ENCODE measurements at places on chromosomes 1 and 21.

GRCh38 chr1:4701276-4701675, 46.9 kb downstream of the AJAP1 start:
- DNase-seq: no peak

- no peak for DNase-seq
Measured at GRCh38 chr1:226100436-226101391, 38.2 kb downstream of the H3-3A start.

DNA sequence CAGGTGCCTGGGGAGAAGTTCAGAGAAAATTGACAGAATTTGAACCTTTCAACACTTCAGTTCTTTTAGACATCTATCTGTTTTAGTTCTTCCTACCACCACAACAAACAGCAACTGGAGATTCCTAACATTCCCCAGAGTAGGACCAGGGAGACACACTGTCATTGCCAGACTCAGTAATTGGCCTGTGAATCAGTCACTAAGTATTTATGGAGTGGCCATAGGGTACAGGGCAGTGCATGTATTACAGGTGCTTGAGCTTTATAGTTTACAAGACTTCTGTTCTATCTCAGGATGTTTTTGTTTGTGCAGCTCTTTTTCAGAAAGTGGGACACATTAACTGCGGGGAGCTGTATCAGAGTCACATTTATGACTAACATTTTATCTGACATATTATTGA, 1.7 kb downstream of the CDC14A start:
- DNase-seq: no peak

DNA sequence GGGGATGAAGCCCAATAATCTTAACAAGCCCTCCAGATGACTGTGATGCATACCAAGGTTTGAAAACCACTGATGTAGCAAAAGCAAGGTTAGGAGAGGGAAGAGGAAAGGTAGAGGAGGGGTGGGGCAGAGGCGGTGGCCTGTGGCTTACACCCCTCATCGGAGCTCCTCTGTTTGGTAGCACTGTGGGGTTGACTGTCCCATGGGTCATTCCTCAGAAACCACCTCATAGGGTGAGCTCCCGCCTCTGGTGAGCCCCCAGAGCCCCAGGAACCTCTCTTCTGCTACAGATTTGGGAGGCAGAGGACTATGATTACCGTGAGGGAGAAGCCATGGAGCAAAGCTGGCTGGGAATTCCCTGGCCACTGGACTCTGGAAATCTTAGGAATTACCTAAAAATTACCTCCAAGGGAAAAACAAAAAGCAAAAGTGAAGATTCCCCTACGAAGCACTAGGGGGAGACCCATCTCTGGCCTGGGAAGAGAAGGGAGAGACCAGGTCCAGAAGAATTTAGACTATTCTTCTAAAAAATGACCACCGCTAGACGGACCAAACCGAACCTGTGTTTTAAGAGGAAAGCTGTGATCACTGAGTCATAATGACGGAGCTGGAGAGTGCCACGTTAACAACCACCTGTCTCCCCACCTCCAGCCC, 1.5 kb upstream of the RASSF5 start:
- no peak for DNase-seq

DNA sequence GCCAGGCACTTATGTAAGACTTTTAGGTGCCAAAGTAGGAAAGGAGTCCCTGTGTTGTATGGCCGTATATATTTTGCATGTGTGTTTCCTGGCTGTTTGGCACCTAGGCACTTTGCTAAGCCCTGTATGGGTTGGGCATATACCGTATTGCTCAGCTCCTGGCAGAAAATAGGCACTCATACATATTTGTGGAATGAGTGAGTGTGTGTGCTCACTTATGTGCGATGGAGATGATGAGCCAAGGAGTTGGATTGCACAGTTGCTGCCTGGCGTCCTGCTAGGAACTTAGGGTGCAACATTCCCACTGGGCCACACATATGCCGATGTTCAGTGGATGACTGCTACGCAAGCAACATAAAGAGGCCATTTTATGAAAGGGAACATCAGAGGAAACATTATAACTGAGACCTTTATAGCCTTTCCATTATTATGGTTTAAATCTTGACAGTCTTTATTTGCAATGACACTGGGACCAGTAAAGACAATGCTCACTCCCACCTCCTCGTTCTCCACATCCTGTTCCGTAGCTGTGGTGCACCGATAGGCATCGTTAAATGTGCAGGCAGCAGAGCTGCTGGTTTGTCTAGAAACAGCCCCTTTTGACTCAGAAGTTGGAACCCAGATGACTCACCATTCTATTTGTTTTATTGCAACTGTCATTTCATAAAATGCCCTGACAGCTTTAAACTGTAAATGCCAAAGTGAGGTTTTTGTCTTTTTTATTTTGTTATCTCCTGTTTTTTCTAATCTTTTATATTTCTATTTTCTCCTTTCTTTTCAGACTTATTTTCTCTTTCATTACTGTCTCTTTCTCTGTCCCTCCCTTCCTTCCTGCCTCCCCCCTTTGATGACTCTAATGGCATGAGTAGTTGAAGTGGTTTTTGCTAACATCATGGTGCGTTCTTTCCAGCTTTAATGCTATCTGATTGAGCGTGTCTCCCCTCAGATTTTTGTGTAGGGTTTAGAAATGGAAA, 36.1 kb downstream of the PEX14 start:
- DNase-seq: no peak

DNA sequence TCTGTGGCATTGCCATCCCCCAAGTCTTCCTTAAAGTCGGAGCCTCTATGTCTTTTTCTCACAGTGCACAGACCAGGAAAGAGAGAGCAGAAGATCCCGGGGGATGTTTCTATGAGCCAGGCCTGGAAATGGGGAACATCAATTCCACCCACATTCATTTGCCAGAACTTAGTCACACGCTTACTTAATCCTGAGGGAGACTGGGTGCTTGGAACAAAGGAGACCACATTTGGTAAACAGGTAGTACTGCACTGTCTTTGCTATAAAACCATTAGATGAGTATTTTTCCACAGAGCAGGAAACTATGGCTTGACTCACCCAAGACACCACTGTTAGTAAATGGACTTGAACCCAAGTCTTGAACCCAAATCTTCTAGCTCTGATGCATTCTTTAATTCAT, 60.7 kb upstream of the CTTNBP2NL start:
- no peak for DNase-seq

GRCh38 chr1:43832998-43833397, 100.6 kb upstream of the ARTN start:
- DNase-seq: no peak

- DNase-seq: no peak
Measured at GRCh38 chr21:42427809-42428419, 24.2 kb downstream of the UBASH3A start.

DNA sequence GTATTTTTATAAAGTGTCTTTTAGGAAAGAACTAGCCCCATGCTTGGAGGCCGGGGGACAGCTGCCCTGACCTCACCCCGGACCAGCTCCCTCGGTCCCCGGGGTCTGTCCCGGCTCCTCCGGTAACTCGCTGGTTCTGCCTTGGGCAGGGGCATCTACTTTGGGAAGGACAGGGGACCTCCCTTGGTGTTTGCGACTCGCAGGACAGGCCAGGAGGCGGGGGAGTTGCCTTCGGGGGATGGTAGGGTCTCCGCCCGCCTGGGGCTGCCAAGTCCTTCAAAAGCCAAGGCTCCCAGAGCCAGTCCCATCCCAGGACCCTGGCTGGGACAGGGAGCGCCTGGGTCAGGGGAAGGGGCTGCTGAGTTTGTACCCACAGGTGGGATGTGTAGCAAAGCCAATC, 157.9 kb downstream of the PEX14 start:
- no peak for DNase-seq

DNA sequence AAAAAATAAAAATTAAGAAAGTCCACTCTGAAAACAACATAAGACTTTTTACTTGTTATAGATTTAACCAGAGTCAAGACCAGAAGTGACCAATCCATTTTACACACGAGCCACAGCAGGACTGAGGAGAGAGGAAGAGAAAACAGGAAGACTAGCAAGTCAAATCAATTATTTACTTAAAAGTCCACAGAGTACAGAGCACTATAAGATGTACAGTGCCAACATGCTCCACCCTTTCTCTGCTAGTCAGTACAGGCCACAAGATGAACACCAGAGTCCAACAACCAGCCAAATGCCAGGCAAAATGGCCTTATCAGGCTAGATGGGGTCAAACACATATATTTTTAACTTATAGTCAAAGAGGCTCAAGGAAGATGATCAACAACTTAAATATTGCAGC, 19.5 kb downstream of the LUZP1 start:
- no peak for DNase-seq

DNA sequence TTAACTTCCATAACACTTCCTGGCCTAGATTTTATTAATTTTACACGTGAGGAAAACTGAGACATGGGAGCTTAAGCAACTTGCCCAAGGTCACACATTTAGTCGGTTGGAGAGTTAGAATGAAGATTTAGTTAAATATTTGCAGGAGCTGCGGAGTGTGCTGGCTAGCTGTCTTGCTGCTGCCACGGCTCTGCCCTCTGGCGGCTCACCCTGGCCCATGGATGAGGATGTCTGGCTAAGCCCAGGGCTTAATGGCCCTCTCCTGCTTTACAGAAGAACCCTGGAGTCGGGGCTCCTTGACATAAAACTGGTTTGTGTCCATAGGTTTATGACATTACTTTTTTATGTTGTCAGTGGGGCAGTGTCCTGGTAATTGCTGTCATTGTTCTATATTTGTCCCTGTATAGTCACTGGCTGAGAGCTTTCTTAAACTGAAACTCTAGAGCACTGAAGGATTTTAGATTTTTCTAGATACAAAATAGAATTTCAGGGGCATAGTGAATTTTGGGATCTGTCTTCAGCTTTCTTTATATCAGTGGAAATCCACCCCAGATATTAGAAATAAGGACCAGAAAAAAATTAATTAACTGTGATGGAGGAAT, 88.9 kb upstream of the WLS start:
- peak; percentile 25 for DNase-seq

DNA sequence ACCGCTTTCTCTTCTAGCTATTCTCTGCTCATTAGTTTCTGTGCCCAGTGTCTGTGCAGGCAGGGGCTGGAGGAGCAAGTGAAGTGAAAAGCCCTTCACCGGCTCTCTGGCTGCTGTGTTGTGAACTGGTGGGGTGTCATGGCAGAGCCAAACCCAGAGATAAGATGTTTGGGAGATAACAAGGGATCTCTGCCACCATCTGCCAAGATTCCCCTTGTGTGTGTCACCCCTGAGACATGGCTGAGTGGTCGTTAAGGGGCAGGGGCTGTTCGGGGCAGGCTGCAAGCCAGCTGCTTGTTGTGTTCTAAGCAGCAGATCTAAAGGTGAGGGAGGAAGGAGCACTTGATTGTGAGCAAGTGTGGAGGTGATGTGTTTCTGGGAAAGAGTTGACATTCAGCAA, 24.5 kb downstream of the CNIH3 start:
- DNase-seq: no peak

All from NCI-H1930 (cell line).